GF-D8 (cell line): ENCODE measurements at places on chromosomes 1 and 21.
A peak's percentile ranks its signal among the peaks of the same experiment; 100 is the strongest.

- DNase-seq = no peak
Observed at GRCh38 chr1:119373465-119373864, 4.9 kb downstream of the HAO2 start.

DNA sequence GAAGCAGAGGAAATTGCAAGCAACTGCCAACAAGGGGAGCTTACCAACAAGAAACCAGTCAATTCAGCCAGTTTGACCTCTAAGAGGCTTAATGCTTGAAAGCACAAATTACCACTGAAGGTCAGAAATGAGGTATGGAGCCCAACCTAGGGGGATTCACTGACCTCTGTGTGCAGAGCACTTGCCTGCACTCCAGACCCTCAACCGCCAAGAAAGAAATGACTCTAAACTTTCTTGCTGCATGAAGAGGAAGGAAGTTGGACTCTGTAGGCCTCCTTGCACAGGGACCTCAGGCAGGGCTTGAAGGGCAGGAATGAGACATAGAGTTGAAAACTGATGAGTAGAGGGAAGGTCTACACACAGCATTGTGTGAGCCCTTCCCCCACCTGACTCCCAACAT, 10.0 kb downstream of the ARMH1 start:
- DNase-seq = peak; percentile 85

DNA sequence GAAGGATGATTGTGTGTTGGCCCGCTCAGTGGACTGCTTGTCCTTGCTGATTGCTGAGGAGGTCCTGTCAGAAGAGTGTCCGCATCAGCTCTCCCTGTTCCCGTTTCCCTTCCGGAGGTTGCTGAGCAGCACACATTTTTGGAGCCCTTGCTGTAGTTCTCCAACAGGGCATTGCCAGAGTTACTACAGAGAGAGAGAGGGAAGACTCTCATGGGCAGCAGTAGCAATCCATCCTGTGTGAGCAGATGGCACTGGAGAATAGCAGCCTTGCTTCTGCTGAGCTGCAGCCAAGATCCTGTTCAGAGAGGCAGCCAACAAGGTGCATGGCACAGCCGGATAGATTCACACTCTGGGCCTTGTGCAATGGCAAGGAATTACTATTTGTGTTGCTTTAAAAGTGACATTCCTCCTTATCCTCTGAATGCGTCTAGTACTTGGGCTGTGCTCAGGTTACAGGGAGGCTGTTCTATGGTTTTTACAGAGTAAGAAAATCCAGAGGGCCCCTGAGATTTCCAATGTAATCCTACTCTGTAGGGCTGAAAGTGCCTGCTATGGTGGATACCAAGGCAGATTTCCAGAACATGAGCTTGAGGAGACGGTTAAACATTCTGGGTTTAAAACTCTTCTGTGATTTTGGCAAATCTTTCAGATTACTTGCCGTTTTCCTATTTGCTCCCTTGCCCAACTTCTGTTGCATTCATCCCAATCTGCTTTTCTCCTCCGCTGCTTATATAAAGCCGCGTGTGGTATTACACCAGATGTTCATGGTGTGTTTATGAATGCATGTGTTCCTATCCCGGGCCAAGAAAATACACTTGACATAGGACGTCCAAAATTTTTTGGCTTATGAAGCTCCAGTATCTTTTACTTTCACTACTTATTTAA, 27.4 kb downstream of the AK4 start:
- DNase-seq = no peak

- DNase-seq = no peak
Observed at GRCh38 chr1:205438213-205439158, 16.6 kb upstream of the LEMD1 start.

DNA sequence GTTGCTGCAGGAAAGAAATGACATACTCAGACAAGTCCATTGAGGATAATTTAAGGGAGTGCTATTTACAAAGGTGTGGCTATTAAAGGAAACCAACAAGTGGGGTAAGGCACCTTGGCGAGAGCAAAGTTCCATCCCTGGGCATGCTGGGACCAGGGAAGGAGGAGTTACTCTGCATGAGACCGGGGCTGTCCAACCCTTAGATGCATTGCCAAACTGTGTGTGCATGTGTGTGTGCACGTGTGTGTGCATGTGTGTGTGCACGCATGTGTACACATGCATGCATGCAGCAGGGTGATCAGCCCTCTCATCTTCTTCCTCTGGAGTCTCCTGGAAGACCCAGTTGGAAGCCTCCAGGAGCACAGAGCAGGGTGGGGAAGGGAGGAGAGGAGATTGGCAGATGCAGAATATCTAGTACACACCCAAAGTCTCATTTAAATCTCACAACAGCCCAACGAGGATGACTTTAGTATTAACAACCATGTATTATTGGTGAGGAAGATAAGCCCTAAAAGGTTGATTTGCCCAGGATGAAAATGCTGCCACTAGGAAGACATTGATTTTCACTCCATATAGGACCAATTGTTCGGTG, 72.2 kb upstream of the CD34 start:
- DNase-seq = no peak

- DNase-seq = no peak
Observed at GRCh38 chr1:47616906-47617305, 179.1 kb downstream of the FOXD2 start.

GRCh38 chr1:92563457-92564216, 76.9 kb upstream of the GFI1 start:
- peak; percentile 32 for DNase-seq
